ENCODE measurements at places on chromosomes 11 and 22. TPM values are rescaled to one million over a fixed set of nuclear protein-coding genes. Genes with fewer than 3 reads are reported as not detected.
A peak's percentile ranks its signal among the peaks of the same experiment; 100 is the strongest.

DNA sequence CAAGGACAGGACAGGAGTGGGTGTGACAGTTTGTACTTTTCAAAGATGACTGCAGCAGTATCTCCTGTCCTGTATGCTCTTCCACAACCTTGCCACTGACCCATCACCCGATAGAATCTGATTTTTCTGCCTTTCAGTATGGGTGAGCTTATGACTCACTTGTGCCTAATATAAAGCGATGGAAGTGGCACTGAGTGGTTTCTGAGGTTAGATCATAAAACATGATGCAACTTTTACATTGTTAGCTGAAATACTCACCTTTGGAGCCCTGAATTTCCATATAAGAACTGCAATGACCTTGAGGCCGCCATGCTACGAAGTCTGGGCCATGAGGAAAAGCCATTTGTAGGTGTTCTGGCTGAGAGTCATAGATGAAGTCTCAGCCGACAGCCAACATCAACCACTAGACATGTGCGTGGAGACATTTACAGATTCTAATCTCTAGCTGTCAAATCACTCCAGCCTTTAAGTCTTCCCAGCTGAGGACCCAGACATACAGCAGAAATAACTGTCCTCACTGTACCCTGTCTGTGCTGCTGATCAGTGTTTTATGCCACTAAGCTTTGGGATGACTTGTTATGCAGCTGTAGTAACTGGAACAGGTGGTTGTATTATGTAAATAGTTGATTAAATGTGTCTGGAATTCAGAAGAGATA is 105.9 kb upstream of the ARHGAP20 start:
- H3K4me1 ChIP-seq, result no peaks in the 10 kb centered on the region
- no peak overlapping the region for H3K4me3 ChIP-seq
- no peak for DNase-seq
- no peak overlapping the region for H3K27ac ChIP-seq
- H3K27me3 ChIP-seq, result no peaks in the 10 kb centered on the region

DNA sequence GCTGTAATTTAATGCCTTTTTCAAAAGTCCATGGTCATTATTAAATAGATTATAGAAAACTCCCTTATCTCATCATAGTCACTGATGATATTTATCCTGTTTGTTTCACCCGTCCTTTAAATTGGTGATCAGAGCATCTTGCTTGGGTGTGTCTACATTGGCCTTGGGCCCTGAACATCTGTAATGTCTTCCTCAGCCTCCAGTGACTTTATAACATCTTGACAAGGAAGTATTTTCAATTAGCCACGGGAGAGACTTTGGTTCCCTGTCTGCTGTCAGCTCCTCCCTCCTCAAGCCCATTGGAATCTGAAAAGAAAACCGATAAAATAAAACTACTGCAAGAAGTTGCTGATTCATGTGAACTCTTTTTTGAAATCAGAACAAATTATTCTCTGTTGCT is 116.9 kb upstream of the TTC12 start:
- H3K27me3 ChIP-seq, result peaks cover 9% of the 10 kb centered on the region
- peaks cover 3% of the 10 kb centered on the region for H3K4me1 ChIP-seq
- no peaks in the 10 kb centered on the region for H3K36me3 ChIP-seq
- no peak overlapping the region for H3K27ac ChIP-seq

DNA sequence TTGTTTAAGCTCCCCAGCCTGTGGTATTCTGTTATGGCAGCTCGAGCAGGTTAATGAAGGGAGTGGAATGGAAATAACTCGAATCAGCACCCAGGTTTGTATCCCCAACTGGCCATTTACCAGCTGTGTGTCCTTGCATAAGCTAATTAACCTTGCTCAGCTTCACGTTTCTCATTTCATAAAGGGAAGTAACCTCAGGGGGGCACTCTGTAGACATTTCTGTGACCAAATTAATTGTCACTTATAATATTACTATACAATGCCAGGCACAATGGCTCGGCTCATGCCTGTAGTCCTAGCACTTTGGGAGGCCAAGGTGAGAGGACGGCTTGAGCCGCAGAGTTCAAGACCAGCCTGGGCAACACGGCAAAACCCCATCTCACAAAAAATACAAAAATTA is 13.8 kb downstream of the ADA2 start:
- no peak overlapping the region for H3K27ac ChIP-seq
- H3K36me3 ChIP-seq, result no peaks in the 10 kb centered on the region
- H3K4me3 ChIP-seq, result no peak overlapping the region
- no peaks in the 10 kb centered on the region for H3K27me3 ChIP-seq
- DNase-seq, result no peak
- no peaks in the 10 kb centered on the region for H3K4me1 ChIP-seq

- H3K27me3 ChIP-seq, result peaks cover 3% of the 10 kb centered on the region
- no peak overlapping the region for H3K4me3 ChIP-seq
- H3K27ac ChIP-seq, result no peak overlapping the region
- DNase-seq, result no peak
- no peaks in the 10 kb centered on the region for H3K4me1 ChIP-seq
- no peaks in the 10 kb centered on the region for H3K36me3 ChIP-seq
Observed at GRCh38 chr11:17691976-17692375, 27.4 kb upstream of the MYOD1 start.

GRCh38 chr11:35598254-35599125 is 19.8 kb upstream of the FJX1 start:
- no peaks in the 10 kb centered on the region for H3K27me3 ChIP-seq
- H3K4me1 ChIP-seq, result no peaks in the 10 kb centered on the region
- DNase-seq, result peak; percentile 34
- H3K36me3 ChIP-seq, result no peaks in the 10 kb centered on the region

OR52N4 gene
- not detected for total RNA-seq

Data from pancreas (tissue), 10 donors.